ENCODE measurements at places on chromosomes 3 and 15.

GRCh38 chr15:28043691-28044091 is 55.4 kb downstream of the OCA2 start:
- DNase-seq: no peak

- no peak for DNase-seq
Measured at GRCh38 chr3:124780761-124781475, 50.7 kb downstream of the UMPS start.

DNA sequence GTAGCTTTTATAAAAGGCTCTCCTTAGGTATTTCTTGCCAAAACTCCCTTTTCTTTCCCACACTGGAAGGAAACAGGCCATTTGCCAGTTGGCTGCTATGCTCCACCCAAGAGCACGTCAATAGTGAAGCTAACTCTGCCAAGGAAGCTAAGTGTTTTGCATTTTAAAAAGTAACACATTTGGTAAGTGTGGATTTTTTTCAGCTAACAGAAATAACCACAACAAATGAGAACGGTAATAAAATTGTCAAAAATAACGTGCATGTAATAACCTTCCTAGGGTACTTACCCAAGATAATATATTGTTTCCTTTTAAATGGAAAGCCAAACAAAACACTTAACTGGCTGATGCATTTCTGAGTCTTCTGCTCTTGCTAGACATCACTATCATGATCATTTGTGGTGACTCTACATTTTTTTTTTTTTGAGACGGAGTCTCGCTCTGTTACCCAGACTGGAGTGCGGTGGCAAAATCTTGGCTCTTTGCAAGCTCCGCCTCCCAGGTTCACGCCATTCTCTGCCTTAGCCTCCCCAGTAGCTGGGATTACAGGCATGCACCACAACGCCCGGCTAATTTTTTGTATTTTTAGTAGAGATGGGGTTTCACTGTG is 4.6 kb downstream of the DPP8 start:
- no peak for DNase-seq

GRCh38 chr3:192655628-192656027 is 71.7 kb downstream of the FGF12 start:
- no peak for DNase-seq

DNA sequence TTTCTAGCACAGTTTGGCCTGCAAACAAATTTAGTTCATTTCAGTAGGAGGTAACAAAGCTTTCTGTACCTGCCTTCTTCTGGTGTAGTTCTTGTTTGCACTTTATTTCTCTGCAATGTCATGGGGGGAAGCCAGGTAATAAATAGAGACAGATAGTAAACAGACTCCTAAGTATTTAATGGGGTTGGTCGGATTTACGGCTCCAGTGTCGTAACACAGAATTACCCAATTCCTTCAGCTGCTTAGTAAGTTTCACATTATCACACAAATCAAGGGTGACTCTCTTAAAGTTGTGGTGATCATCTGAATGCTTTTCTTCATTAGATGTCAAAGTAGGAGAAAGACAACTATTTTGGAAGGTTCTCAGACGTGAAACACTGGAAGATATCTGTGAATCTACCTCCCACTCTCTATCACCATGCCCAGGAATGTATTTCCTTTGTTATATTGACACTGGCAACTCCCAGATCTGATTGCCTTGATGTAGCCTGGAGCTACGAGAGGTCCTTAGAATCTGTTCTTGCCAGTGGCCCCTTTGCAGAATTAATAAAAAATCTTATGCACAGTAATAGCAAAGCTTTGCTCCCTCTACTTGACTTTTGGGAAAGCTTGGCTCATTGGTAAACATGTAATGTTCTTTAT is 25.0 kb upstream of the TMC3 start:
- DNase-seq: no peak

GRCh38 chr3:192851821-192852372 is 65.8 kb downstream of the MB21D2 start:
- DNase-seq: no peak

- DNase-seq: no peak
Measured at GRCh38 chr3:128805772-128806171, 73.6 kb upstream of the ACAD9 start.

DNA sequence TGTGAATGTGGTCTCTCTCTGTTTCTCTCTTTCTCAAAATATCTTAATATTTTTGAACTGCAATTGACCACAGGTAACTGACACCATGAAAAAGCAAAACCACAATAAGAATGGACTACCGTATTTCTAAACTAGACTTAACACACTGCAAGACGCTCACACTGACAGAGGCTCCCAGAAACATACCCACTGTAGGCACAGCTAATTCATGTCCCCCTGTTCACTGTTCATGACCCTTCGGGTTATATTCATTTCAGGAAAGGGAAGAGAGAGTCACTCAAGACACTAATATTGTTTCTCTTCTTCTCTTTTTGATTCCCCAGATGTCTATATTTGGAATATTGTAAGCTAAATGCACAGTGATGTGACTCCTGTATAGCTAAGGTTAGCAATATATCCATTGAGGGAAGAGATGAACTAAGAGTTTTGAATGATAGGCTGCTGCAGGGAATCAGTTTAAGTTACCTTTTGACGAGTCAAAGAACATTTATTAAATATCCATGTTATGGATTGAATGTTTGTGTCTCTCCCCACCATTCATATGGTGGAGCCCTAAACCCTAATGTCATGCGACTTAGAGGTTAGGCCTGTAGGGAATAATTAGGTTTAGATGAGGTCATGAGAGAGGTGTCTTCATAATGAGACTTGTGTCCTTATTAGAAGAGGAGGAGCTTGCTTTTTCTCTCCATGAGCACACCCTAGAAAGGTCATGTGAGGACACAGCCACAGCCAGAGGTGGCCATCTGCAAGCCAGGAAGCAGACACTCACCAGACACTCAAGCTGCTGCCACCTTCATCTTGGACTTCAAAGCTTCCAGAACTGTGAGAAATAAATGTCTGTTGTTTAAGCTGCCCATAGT is 216.6 kb upstream of the GRM7 start:
- DNase-seq: no peak

GRCh38 chr3:129549006-129549800 is 6.2 kb downstream of the H1-8 start:
- no peak for DNase-seq

- no peak for DNase-seq
Measured at GRCh38 chr15:101325263-101326025, 30.4 kb upstream of the SNRPA1 start.

GRCh38 chr3:123027292-123028232 is at the start of gene SEMA5B:
TSS of gene SEMA5B (minus strand) at chr3:123027763. CDS start at chr3:122961263, 66,500 bp downstream.
- DNase-seq: no peak

DNA sequence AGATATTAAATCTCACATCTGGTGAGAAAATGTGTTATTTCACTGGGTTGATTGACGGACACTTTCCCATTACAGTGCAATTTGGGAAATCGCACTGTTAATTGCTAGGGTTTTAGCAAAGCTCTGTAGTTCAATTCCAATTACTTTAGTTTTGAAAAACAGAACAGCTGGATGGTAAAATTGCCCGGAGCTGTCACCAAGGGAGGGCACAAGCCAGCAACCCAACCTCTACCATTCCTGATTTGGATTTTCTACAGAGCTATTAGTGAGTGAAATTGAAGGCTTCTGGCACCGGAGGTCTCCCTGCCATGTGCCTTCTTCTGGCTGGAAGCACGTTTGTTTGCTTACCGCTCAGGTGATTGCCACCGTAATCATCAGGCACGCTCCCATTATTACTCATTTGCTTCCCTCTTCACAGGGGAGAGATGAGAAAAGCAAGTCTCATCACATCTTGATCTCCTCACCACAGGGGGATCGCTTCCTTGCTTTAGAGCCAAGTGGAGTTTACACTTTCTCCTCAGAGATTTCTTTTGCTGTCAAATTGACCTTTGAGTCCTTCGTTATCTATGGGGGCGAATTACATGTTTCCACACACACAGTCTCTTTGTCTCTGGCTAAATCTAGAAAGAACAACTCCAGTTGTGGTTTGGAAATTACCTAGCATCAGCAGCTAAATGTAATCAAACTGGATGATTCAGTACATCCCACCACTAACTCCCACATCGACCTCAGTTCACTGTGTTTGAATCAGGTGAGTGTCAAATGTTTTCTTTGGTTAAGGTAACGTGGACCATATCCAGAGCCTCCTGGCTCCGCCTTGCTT is 421.7 kb upstream of the GOLIM4 start:
- DNase-seq: peak; percentile 5

DNA sequence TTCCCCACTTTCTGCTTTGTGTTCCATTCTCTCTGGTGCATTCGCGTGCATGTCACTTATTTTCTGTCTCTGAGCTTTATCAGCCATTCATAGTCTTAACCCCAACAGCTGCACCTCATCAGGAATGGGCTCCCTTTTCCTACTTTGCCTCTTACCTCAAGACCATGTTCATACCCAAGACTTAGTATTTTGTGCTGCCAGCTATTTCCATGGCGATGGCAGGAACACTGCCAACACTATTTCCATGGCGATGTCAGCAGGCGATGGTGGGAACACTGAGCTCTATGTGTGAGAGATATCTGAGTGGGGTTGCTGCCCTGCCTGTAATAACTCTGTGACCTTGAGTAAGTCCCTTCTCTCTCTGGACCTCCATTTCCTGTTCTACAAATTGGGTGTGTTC is 5.5 kb downstream of the ZNF35 start:
- DNase-seq: no peak

DNA sequence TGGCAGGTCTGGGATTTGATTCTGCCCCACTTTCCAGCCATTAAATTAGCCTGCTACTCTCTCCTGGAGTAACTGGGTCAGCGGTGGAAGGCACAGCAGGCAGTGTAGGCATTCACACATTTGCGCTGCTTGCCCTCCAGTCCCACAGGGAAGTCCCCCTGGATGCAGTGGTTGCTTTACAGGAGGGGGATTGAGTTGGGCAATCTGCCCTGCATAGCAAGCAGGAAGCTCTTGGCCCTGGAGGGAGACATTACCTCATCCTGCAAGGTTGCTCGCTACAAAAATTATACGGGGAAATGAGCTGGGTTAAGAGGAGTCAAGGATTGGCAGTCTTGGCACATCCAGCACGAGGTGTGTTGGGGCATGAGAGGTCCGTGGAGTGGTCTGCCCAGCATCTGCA is 14.8 kb downstream of the MCM2 start:
- no peak for DNase-seq

GRCh38 chr3:172201136-172201869 is 161.9 kb downstream of the FNDC3B start:
- DNase-seq: no peak

DNA sequence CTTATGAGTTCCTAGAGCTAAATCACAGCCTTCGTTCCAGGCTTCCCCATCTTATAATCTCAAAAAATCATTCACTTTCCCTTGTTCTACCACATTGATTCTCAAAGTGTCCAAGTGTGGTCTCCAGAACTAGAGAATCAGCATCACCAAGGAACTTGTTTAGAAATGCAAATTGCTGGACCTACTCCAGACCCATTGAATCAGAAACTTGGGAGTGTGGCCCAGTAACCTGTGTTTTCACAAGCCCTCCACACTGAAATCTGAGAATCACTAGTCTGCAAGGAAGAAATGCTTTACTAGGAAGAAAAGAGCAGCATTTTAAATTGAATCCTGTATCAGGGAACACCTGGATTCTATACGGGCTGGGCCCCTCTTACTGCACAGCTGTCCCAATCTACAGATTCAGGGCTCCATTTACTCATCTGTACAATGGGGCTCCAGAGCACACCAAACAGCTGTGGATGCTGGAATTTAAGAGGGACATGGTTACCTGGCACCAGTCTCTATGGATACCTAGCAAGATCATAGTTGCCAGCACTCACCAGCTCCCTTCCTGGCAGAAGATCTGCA is 3.9 kb downstream of the MEGF11 start:
- no peak for DNase-seq

- no peak for DNase-seq
Measured at GRCh38 chr3:46574243-46574646, 8.1 kb upstream of the LRRC2 start.

- DNase-seq: no peak
Measured at GRCh38 chr3:133988631-133989161, 41.0 kb downstream of the SLCO2A1 start.

- DNase-seq: no peak
Measured at GRCh38 chr3:70914862-70915261, 602.4 kb upstream of the MDFIC2 start.
